ENCODE measurements at places on chromosomes 7 and 10.

- DNase-seq: no peak
Measured at GRCh38 chr7:87474533-87475358, 734 bp downstream of the ABCB4 start.

DNA sequence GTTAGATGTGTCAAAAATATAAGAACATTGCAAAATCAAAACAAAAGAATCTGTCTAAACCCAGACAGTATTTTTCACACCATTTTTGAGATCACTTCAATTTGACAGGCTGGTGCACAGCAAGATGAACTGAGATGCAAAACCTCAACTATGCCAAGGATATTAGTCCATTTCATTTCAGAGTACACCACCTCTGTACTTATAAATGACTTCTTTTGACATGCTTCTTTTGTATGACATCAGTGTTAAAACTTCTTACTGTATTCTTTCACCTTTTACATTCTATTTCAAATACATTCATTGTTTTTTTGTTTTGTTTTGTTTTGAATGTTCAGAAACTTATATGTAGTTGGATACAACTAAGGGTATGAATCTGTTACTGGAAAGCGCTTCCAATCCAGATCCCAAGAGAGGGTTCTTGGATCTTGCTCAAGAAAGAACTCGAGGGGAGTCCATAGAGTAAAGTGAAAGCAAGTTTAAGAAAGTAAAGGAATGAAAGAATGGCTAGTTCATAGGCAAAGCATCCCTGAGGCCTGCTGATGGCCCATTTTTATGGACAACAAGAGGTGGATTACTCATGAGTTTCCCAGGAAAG is 23.5 kb upstream of the GPR141 start:
- DNase-seq: no peak

- DNase-seq: no peak
Measured at GRCh38 chr10:33759191-33759590, 424.7 kb upstream of the NRP1 start.

- no peak for DNase-seq
Measured at GRCh38 chr7:122887848-122888247, 1.6 kb upstream of the CADPS2 start.

- DNase-seq: no peak
Measured at GRCh38 chr7:33757563-33758165, 147.7 kb upstream of the BMPER start.

GRCh38 chr10:11242443-11243387 is 225.0 kb downstream of the CELF2 start:
- DNase-seq: no peak

DNA sequence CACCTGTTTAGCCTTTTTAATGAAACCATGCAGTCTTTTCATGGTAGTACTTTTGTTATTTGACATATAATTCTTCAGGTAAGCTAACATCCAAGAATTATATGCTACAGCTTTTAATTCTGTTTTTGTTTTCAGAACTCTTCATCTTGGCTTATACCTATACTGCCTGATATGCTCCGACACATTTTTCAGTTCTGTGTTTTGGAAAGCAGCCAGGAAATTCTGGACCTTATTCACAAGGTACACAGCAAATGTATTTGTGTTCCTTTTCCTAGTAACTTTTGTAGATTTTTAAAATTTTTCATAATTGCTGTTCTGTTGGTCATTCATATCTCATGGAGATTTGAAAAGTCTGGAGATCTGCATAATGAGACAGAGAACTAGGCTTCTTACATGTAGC is 56.7 kb downstream of the BTAF1 start:
- DNase-seq: no peak

DNA sequence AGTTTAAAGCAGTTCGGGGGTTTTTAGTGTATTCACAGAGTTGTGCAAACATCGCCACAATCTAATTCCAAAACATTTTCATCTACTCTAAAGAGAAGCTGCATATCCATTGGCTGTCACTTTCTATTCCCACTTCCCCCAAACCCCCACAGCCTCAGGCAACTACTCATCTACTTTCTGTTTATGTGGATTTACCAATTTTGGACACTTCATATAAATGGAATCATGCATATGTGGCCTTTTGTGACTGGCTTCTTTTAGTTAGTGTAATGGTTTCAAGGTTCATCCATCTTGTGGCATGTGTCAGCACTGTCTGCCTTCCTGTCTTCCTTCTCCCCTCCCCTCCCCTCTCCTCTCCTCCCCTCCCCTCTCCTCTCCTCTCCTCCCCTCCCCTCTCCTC is 78.5 kb upstream of the FZD1 start:
- DNase-seq: no peak

DNA sequence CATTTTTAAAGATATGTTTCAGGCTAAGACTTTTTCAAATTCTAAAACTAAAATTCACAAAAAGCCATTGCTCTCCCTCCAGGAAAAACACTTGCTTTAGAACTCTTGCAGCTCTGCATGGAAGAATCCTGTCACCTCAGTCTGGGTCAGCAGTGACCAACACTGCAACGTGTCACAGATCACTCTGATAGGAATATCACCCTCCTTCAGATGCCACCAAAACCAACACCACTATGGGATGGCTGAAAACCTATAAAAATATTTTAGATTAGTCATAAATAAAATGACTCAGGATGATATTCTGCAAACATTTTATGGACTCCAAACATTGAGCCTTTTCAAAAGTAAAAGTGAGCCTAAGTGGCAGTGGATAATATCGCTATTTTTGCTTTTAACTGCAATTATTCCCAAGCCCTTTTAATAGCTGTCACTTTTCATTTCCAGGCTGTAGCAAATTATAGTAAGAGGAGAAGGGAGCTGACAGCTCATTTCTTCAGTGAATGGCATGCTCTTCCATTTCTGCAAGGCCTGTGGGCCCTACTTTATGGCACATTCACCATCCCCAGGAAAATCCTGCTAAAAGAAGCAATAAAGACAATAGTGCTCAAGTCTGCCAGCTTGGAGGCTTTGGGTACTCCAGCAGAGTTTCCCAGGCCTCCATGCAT is 21.3 kb downstream of the ELMO1 start:
- DNase-seq: no peak

DNA sequence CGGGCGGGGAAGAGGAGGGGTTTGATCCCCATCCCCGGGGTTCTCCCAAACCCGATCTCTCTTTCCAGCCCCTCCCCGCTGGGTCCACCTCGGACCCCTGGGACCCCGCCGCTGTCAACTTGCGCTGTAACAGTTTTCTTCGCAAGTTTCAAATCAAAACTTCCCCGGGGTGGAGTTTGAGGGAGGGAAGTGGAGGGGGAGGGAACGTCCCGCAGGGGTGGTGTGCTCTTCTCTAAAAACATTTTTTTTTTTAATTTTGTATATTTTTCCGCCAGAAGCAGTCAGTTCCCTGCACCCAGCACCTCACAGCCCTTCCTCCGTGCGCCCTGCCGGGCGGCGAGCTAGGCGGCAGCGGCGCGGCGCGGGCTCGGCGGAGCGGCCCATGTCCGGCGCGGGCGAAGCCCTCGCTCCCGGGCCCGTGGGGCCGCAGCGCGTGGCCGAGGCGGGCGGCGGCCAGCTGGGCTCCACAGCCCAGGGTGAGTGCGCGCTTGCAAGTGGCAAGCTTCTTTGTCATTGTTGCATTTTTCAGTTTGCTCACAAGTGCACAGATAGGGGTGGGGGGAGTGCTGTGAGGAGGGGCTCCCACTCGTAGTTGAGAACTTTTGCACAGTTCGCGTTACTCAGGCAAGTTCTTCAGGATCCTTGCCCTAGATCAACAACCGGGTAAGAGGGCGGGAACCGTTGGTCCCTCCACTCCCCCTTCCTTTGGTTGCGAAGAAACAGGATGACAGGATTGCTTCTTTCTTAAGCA is 933 bp downstream of the MDFIC start:
- peak; percentile 56 for DNase-seq

DNA sequence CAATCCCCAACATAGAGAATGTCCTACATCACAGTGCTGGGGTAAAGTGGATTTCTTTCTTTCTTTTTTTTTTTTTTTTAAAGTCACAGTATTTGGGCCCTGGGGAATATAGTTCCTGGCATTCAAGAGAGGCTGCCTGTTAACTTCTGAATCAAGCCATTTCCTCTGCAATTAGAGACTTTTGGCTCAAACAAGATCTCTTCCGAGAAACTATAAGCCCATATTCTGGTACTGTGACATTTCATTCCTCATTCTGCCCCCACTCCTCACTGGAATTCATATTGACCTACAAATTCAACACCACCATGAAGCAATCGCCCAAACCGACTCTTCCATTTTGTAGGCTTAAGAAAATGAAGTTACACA is 187.4 kb downstream of the PHTF2 start:
- no peak for DNase-seq

DNA sequence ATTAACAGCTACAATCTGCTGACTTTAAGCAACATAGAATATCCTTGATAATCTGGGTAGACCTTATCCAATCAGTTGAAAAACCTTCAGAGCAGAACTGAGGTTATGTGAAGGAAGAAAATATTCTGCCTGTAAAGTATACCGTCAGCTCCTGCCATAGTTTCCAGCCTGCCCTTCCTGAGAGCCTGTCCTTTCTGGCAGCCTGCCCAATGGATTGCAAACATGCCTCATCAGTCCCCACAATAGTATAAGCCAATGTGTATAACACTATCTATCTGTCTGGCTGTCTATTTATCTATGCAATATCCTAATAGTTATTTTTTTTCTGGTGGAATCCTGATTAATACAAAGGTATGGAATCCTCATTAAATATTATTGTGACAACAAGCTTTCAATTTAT is 489.2 kb upstream of the KCND2 start:
- no peak for DNase-seq

Measured in HS-5 (cell line).